ENCODE measurements at places on chromosomes 5 and 9.

DNA sequence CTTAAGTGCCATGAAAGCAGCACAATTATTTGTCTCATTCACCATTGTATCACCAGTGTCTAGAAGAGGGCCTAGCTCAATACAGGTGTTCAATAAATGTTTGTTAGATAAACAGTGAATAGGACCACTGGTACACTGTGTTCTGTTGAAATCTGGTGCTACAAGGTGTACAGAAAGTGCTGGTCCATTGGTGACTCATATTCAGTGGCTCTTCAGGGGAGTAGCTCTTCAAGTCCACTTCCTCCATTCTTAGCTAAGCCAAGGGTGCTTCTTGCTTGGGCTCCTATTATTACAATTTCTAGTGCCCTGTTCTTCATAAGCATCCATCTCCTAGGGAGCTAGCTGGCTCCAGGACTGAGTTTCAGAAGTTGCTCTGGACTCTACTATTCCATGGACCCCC is 6.4 kb upstream of the FCHO2 start:
- no peak for DNase-seq

DNA sequence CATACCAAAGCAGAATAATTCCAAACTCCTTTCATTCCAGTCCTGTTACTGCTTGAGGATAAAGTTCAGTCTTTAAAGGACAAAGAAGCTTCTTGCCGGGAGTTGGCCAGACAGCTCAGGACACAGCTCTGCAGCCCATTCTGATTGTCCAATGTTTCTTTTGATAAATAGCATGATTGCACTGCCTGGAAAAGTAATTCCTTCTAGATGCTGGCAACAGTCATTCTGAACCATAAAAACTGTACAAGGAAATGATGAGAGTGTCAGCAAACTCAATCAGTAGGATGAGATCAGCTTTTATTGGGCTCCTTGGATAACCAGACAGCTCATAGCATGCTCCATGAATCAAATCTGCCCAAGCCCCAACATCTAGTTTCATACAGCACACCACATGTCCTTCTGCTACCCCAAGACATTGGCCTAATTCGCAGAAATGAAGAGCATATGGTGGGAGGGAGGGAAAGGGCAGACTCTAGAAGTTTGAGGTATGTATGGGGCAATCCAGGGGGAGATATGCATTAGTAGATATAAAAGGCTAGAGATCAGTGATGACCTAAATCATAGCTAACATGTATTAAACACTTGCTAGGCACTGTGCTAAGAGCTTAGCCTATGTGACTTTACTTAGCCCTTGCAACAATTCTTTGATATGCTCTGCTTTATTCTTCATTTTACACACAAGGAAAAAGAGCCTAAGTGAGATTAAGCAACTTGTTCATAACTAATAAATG is 219.9 kb upstream of the NREP start:
- DNase-seq = no peak

GRCh38 chr5:81164476-81164875 is 68.6 kb upstream of the CKMT2 start:
- no peak for DNase-seq

- DNase-seq = no peak
Measured at GRCh38 chr9:126488881-126489404, 124.8 kb upstream of the LMX1B start.

DNA sequence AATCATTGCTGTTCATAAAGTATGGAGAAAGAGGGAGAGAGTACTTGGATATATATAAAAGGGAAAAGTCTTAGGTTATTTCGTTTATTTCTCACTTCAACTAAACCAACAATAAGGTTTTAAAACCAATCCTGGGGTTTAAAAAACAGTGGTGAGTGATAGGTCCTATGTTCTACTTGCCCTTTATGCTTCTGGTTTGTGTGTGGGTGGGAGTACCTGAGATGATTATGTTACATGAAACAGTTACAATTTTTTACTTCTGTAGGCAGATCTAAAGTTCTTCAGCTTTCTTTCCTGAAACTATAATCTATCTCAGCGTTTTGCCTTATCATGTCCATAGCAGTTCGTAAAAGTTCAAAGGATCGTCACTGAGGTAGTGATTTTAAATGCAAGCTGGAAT is 49.2 kb downstream of the STX17 start:
- DNase-seq = no peak

GRCh38 chr9:113920872-113921271 is 44.8 kb downstream of the ZNF618 start:
- DNase-seq = no peak

- no peak for DNase-seq
Measured at GRCh38 chr9:79809316-79809876, 237.6 kb downstream of the TLE4 start.

- no peak for DNase-seq
Measured at GRCh38 chr5:132008163-132008473, 3.3 kb downstream of the ACSL6 start.

GRCh38 chr9:135624282-135624681 is 15.1 kb downstream of the GLT6D1 start:
- DNase-seq = no peak

- DNase-seq = no peak
Measured at GRCh38 chr9:107730666-107731065, 241.1 kb upstream of the KLF4 start.

GRCh38 chr5:61837788-61838187 is 468.2 kb upstream of the KIF2A start:
- DNase-seq = no peak

DNA sequence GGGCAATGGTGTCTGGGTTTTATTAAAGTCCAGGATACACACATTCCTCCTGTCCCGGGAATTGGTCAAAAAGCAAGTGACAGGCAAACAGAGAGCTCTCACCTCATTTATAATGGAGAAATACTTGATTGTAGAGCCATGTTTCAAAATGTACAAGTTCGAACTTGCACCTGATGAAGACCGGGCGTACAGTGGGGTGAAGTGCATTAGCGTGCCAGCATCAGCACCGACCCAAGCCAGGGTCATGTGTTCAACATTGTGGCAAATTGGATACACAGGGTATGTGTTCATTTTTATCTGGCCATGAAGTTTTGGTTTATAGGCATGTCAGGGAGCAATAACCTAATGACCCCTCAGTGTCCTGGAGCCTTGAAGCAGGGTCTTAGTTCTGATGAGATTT is 472.5 kb downstream of the IRX1 start:
- no peak for DNase-seq

- DNase-seq = no peak
Measured at GRCh38 chr5:140011297-140011802, 31.7 kb downstream of the NRG2 start.

GRCh38 chr5:141714542-141715310 is 32.7 kb upstream of the ARAP3 start:
- DNase-seq = no peak
